Stimulated activated CD4-positive, alpha-beta T cell treated with anti-CD3 and anti-CD28 coated beads, Interleukin-12 subunit alpha, Interleukin-12 subunit beta, amount 100 ng/mL, for 24 hours (primary cell): ENCODE measurements at places on chromosomes 13 and 19.

DNA sequence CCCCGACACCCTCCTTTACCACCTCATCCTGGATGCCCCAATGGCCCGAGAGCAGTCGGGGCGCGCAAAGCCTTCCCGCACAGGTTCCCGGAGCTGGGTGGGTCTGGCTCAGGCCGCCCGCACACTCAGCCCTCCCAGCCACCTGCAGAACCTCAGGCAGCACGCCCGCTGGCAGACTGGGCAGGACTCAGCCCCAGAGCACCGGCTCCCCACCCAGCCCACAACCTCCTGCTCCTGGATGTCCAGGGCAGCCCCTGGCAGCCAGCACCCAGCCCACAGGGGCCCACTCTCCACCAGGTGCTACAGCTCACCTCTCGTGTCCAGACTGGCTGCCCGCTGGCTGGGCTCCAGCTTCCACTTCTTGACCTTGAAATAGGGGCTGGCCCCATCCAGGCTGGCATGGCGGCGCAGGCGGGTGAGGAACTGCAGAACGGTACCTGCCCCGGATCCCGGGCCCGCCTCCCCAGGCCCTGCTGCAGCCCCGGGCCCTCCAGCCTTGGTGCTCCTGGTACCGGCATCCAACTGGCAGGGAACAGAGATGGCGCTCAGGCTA is 4.6 kb downstream of the CBARP start:
- DNase-seq: no peak

GRCh38 chr19:31114585-31114984 is 234.7 kb downstream of the TSHZ3 start:
- DNase-seq: no peak

DNA sequence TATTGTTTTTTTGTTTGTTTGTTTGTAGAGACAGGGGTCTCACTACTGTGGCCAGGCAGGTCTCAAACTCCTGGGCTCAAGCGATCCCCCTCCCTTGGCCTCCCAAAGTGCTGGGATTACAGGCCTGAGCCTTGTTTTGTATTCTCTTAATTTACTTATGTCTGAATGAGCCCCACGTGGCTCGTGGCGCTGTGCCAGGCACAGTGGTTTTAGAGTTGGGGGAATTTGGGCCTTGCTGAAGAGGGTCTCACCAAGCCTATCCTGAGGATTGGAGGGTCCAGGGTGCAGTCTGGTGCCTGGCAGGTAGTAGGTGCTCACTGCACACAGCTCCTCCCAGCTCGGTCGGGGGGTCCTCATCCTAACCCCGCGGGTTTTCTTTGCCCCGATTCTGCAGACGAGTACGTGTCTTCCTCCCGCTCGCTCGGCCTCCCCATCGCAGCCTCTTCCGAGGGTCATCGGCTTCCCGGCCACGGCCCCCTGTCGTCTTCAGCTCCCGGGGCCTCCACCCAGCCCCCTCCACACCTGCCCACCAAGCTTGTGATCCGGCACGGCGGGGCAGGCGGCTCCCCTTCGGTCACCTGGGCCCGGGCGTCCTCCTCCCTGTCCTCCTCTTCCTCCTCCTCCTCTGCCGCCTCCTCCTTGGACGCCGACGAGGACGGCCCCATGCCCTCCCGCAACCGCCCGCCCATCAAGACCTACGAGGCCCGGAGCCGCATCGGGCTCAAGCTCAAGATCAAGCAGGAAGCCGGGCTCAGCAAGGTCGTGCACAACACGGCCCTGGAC is 12.1 kb upstream of the EHD2 start:
- no peak for DNase-seq

DNA sequence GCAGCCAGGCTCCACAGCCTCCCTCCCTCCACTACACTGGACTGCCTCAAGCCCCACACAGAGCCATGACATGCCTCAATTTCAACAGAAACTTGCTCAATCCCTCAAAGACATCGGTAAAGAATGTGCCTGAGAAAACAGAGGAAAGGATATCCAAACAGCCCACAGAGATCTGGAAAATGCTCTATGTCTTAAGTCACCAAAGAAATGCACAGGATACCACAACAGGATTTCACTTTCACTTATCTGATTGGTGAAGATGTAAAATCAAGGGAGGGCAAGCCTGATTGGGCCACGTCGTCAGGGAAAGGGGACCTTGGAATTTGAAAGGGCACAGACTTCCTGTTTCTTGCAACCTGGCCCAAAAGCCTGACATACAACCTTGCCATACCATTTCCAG is 14.2 kb downstream of the CACNA1A start:
- no peak for DNase-seq

DNA sequence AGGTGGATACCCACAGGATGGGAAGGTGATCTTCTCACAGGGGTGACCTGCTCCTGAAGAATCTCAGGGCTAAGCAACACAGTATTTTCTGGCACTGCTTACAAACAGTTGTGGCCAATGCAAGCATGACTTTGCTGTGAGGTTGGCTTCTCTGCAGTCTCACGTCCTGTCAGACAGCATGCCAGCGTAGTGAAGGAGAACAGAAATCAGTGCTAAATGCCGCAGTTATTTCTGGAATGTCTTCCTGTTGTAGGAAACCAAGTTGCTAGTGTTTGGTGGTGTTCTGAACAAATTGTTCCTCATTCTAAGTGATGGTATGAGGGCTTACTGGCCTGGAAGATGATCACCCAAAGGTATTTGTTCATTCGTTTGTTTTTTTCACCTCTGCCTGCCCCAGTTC is 320.1 kb downstream of the MTUS2 start:
- no peak for DNase-seq

GRCh38 chr13:35549481-35549880 is 73.0 kb upstream of the MAB21L1 start:
- no peak for DNase-seq

DNA sequence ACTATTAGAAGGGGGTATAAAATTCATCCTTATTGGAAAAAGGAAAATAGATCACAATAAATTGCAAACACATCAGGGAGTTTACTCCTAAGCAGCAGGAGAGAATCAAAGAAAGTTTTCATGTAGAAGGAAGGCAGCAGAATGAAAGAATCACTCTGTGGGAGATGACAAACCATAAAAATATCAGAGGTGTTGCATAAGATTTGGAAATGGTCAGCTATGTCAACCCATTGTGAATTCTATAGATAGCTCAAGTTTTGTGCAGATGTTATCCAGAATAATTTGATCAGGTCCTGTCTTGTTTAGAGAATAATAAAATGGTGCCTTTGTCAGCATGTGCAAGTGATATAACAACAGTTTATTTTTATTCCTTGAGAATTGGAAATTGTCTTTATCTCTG is 622.4 kb downstream of the DCT start:
- no peak for DNase-seq

- DNase-seq: no peak
Measured at GRCh38 chr13:32176696-32177095, 138.5 kb downstream of the ZAR1L start.

- DNase-seq: no peak
Measured at GRCh38 chr13:97438856-97439595, 5.1 kb downstream of the RAP2A start.

DNA sequence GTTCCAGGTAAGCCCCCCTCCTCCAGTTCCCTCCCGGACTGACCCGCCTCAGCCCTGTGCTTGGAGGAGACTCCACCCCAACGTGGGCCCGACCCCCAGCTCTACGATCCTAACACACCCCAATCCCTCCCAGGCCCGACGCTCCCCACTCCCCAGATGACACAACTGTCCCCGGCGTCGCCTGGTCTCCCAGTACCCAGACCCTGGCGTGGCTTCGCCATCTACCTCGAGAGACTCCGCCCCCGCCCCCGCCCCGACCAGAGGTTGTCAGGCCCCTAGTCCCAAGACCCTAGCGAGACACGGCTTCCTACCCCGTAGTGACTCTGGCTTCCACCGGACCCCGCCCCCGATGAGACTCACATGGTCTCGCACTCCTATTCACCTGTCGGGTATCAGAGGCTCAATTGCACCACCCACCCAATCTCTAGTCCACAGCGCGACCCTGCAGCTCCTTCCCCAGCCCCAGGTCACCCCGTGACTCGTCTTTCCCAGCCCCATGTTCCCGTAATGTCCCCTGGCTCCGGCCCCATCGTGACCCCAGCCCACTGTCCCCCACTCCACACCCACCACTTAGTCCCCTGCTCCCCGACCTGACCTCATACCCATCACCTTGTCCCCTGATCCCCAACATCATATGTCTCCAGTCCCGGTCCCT is 2.9 kb downstream of the CD37 start:
- no peak for DNase-seq
